Mucosa of gallbladder (tissue), 1 donor: ENCODE measurements at places on chromosomes 1 and 21. TPM values are rescaled to one million over a fixed set of nuclear protein-coding genes. Genes with fewer than 3 reads are reported as not detected.

- DNase-seq, result no peak
Measured at GRCh38 chr1:96861836-96862235, 140.3 kb downstream of the PTBP2 start.

- no peak for DNase-seq
Measured at GRCh38 chr1:150876119-150876454, 312 bp downstream of the ARNT start.

ZSCAN20 gene
- total RNA-seq, result 9.4 TPM

GRCh38 chr1:180627411-180627810, 4.4 kb upstream of the XPR1 start:
- DNase-seq, result no peak

GRCh38 chr1:182556279-182556678, 32.8 kb downstream of the RNASEL start:
- no peak for DNase-seq

LYPD8 gene
- not detected for total RNA-seq

DNA sequence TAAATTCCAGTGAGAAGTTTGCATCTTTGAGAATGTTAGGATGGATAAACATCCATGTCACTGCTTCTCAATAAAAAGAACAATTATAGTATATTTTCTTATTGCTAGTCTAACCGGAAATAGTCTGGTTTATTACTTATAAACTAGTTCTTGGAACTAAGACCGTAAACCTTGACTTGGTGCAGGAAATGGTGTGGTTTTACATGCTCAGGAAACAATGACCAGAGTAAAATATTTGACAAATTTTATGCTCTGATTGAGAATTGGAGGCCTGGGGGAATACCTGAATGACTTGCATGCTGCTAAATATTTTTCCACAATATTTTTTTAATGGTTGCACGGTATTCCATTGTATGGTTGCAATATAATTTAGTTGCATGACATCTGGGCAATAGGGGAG, 76.3 kb downstream of the XCL2 start:
- DNase-seq, result no peak

EXOC8 gene
- 15.9 TPM for total RNA-seq

DNA sequence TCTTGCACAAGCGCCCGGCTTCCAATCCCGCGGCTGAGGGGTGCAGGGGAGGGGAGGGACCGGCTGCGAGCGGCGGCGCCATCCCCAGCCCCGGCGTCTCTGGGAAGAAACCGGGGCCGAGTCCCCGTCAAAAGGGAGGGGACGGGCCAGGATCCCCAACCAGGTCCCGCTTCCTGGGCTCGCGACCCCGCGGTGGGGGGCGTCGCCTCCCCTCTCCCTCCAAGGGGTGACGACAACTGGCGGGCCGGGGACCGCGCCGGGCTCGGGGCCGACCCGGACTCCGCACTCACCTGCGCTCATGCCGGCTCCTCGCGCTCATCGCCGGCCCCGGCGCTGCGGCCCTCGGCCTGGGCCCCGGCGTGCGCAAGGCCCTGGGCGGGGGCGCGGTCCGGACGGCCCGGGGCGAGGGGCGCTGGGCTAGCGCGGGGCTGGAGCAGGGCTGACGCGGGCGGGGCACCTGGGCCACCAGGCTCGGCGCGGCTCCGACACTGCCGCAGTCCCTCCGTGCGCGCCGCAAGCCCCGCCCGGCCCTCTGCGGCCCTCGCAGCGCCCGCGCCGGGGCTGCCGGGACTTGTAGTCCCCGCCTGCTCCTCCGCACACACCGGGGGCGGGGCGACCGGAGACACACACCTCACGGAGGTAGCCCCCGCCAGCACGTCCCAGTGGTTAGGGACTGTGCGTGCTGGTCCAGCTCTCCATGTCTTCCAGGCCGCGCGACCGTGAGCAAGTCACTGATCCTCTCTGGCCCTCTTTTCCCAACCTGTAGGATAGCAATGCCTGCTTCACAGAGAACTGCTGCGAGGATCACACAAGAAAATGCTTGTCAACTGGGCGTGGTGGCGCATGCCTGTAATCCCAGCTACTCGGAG, at the start of gene ATP13A2:
Gene ATP13A2, minus strand, starts transcription at position 490 of the 869 bp plus-strand sequence. Its CDS starts 190 bp downstream, at position 300.
- peak; percentile 75 for DNase-seq

GRCh38 chr1:204950353-204951001, 79.8 kb downstream of the NFASC start:
- no peak for DNase-seq

CD46 gene
- 228 TPM for total RNA-seq

GRCh38 chr1:227305894-227306626, 12.2 kb downstream of the CDC42BPA start:
- no peak for DNase-seq

GRCh38 chr1:177305040-177306018, 134.6 kb downstream of the BRINP2 start:
- DNase-seq, result no peak

- no peak for DNase-seq
Measured at GRCh38 chr1:12034381-12034801, 15.1 kb downstream of the MIIP start.

DNA sequence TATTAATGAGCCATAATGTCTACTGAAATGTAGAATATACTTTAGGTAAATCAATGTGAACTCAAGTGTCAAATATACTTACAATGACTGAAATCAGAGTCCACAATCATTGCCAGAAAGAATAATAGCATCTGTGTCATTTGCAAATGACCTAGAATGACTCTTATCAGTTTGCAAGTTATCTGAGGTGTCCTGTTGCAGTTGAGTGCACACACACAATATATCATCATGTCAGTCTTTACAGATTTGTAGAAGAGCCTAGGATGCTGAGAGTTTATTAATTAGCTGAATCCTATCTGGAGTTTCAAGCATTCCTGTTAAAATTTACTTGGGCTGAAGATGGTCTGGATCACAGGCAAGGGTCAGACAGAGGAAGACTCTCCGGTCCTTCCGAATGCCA, 324.0 kb upstream of the GREM2 start:
- DNase-seq, result no peak

DNA sequence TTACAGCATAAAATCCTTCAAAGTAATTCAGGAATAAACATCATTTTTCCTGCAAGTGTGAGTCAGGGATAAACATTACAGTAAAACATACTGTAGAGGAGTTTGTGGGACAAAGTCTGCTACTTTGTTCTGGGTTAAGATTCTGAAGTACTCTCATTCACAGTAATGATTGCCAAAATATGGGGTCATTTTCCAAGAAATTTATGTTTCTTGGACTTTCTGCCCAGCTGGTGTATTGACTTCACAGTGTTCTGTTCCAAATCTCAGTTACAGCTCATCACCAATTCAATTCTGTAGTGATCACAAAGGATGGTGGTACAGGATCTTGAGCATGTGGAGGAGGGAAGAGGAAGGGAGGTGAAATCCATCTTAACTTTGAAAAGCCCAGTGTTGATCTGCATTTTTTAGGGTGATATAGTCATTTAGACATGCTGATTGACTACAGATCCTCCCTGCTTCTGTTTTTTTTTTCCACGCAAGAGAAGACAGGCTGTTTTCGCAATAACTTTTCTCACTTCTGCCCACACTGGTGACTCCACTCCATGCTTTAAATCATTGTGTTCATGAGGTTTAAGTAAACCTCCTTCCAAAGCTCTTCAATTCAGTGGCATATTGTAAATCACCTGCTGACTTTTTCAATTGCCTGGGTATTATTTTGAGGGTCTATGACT, 60.4 kb upstream of the C1orf53 start:
- no peak for DNase-seq

DNA sequence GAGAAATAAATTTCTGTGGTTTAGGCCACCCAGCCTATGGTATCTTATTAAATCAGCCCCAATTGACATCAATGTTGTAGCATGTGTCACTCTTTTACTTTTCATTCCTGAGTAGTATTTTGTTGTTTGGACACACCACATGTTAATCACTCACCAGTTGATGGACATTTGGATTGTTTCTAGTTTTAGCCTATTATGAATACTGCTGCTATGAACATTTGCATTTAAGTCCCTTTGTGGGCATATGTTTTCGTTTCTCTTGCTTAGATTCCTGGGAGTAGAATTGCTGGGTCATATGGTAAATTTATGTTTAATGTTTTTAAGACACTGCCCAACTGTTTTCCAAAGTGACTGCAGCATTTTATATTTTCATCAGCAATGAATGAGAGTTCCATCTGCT, 50.2 kb upstream of the NUF2 start:
- DNase-seq, result no peak

SLC35D1 gene
- 16.3 TPM for total RNA-seq

- DNase-seq, result no peak
Measured at GRCh38 chr1:56551691-56552090, 27.7 kb downstream of the PLPP3 start.

GRCh38 chr1:54614563-54614962, 8.8 kb downstream of the FAM151A start:
- DNase-seq, result no peak

DNA sequence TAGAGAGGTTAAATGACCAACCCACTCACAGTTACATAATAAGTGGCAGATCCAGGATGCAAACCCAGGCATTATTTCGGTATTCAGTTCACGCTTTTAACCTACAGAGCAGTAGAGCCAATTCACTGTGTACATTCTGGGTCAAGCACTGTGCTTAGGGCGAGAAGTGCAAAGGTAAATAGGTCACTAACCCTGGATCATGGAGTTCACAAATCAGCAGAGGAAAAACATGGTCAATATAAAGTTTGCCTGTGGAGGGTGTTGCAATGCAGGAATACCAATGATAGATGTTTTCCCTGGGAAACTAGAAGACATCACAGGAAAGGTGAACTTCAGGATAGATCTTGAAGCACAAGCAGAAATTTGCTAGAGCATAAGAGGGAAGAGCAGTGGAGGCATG, 253.4 kb upstream of the NFIA start:
- no peak for DNase-seq

DNA sequence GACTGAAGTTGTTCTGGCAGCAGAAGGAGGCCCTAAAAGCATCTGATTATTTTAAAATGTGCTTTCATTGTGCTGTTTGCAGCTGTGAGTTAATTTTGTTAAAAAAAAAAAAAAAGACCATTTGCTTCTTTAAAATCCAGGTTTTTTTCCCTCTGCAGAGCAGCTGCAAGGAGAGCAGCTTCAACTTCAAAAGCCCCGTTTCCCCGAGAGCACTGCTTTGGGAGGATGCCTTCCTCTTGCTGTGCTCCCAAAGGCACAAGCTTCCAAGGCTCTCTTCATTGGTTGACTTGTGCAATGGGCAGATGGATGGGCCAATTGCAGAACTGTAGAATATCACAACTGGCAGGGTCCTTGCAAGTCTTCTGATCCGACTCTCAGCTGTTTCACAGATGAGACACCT, 459.2 kb upstream of the PKN2 start:
- DNase-seq, result no peak

ST6GALNAC3 gene
- 5.9 TPM for total RNA-seq

RCAN1 gene
- 30.9 TPM for total RNA-seq

DNA sequence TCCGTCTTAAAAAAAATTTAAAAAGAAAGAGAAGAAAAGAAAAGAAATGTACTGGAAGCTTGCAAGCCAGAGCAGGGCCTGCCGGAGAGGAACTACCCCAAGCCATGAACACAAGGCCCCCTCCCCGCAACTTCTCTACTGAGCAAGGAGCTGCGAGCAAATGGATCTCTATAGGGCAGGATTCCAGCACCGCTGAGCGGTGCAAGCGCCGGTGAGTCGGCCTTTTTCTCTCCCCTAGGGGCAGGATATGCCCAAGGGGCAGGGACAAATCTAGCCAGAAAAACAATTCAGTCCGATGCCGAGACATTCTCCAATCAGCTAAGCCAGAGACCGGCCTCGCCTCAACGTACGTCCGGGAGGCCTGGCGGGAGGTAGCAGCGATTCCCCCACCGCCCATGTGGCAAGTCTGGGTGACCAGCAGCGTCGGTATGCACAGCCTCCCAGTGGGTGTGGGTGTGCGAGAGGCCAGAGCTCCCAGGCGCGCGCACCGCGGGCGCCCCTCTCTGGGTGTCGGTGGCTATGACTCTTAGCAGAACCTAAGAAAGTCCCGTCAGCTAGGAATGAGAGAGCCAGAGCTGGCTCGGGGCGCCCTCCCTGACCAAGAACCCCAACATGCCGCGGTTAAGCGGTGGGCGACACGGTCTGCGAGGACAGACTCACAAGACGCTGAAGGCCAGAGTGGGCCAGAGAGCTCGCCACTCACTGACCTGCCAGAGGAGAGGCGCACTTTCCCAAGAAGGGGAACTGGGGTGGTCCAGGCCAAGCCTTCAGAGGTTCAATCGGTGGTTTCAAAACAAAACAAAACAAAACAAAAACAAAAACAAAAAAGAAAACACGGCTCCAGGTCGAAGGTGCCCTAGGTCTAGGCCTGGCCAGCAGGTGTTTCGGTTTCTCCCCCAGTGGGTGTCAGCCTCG, 1.9 kb downstream of the CSMD2 start:
- DNase-seq, result peak; percentile 84

DNA sequence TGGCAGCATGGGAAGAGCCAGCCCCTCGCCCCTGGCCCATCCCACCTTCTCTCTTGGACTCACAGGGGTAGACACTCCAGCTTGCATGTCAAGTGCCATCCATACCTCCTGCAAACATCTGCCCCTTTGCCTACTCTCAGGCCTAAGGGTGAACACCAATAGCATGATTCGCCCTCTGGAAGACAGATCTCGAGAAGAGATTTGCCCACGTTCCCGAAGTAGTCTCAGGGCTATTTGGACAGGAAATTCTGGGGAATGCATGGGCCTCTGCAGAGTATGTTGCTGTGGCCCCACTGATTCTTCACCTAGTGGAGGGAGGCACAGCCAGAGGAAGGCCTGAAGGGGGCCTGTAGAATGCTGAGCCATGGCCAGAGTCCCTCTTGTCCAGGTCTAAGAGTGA, 29.8 kb upstream of the DNASE2B start:
- no peak for DNase-seq

DNA sequence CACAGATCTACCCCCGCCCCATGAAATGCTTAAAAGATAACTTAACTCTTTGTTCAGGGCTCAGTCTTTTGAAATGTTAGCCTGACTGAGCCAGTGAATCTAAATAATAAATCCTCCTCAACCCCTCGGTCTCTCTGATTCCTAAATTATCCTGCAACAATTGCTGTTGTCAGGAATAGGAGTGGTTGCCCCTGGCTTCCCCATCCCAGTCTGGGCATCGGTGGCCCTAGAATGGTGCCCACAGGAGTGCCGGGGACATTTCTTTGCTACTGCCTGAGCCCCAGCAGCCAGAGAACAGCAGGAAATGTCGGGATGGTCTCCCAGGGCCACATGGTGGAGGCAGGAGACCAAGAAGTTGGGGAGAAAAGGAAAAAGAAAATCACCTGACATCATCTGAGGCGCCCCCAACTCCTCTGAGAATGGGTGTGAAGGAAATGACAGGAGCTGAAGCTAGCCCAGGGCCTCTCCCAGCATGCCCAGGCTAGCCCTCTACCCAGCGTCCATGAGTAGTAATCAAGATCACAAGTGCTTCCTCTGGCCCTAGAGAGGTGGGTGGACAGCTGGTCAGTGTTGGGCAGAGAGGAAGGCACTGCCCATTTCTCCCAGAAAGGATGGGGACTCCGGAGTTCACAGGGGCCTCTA, 1.6 kb downstream of the PADI4 start:
- no peak for DNase-seq

CCDC181 gene
- total RNA-seq, result 5.6 TPM

SMPDL3B gene
- total RNA-seq, result 7.0 TPM

LGR6 gene
- 60.7 TPM for total RNA-seq

KRTAP10-9 gene
- total RNA-seq, result not detected
